Fibroblast of skin of left biceps (primary cell): ENCODE measurements at places on chromosomes 13 and 19.

- no peak for DNase-seq
Observed at GRCh38 chr13:51158880-51159518, 47.9 kb upstream of the C13orf42 start.

- no peak for DNase-seq
Observed at GRCh38 chr13:48748681-48749080, 95.0 kb downstream of the CYSLTR2 start.

DNA sequence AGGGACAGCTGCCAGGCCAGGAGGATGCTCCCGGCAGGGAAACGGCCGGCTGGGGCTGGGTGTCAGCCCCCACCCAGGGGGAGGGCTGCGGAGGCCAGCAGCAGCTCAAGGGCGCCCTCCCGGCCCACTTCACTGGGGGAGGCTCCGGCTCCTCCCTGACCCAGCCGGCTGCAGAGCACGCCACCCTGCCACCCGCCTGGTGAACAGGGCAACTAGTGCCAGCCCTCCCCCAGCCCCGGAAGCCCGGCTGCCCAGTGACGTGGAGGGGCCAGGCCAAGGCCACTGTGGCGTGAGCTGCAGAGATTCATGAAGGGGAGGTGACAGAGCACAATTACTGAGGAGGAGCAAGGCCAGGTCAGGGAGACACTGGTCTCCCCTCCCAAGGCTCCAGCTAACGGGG, 14.7 kb downstream of the REXO1 start:
- no peak for DNase-seq

GRCh38 chr13:113904411-113904810, 40.5 kb upstream of the GAS6 start:
- no peak for DNase-seq

- no peak for DNase-seq
Observed at GRCh38 chr19:27754700-27755099, 1458.3 kb downstream of the UQCRFS1 start.

DNA sequence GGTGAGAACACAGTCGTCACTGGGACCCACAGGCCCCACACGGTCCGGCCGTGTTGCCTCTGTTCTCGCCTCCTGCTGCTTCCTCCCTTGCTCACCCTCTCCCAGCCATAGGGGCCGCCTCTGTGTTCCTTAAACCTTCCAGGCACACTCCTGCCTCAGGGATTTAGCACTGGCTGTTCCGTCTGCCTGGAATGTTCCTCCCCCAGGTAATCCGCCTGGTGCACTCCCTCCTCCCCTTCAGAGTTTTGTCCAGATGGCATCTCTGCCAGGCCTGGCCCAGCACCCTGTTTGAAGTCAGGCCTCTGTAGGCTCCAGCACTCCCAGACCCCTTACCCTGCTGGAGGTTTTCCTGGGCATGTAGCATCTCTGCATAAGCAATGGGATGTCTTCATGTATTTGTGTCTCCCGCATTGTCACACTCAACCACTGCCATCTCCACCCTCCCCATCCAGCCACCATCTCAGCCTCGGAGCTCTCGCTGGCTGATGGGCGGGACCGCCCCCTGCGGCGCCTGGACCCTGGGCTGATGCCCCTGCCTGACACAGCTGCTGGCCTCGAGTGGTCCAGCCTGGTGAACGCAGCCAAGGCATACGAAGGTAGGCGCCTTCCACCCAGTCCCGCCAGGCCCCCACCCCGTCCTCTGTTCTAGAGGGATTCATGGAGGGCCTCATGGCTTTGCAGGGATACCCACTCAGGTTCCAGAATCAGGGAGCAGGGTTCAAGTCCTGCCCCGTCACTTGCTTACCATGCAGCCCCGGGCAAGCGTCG, 25.9 kb downstream of the DPF1 start:
- DNase-seq, result no peak

- DNase-seq, result no peak
Observed at GRCh38 chr13:102399791-102400674, 1.8 kb downstream of the FGF14 start.

DNA sequence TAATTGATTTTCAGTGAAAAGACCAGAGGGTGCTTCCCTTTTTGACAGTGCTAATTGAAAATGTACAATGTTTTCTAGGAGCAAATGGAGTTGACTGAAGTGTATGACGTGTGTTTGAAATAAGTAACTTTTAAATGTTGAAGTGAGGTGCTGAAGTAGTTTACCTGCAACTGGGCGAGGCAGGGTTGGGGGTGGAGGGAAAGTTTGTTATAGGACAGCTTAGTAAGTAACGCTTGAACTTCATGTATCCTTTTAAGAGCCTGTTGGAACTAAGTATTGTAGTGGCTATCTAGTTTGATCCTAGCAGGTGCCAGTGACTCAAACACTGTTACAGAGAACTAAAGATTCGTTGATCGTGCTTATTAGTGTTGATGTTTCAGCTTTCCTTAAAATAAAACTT, 5.9 kb downstream of the SLAIN1 start:
- no peak for DNase-seq

DNA sequence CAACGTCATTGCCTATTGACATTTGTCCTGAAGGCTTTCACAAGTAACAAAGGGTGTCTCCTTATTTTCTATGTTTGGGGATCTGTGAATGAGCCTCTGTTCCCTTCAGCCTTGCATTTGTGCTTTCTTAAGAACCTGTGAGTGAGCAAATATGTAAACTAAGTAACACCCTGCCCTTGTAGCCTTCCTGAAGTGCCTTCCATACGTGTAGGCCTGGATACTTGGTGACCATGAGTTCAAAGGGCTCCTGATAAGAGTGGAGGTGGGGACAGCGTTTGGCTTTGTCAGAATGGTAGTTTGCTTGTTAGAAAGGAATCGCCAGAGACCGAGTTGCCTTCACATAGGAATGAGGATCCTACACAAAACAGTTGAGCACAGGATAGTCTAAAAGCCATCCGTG, 14.5 kb upstream of the CCDC97 start:
- no peak for DNase-seq

GRCh38 chr13:72384879-72385278, 342.6 kb downstream of the MZT1 start:
- peak; percentile 8 for DNase-seq

DNA sequence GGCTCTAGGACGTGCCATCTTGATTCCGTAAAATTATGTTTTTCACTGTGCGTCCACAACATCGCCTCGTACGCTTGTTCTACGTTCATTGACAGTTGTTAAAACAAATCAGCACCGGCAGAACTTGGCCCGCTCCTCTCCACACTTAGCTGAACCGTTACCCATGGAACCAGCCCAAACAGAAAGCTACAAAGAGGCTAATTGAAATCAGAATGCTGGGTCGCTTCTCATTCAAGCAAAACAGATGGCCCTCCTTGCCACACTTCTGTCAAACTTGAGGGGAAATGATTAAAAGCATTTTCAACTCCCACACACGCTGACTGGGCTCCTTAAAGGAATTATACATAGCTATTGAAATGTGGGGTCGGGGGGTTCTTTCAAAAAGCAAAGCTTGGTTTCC, 71.6 kb downstream of the TM9SF2 start:
- DNase-seq, result no peak

DNA sequence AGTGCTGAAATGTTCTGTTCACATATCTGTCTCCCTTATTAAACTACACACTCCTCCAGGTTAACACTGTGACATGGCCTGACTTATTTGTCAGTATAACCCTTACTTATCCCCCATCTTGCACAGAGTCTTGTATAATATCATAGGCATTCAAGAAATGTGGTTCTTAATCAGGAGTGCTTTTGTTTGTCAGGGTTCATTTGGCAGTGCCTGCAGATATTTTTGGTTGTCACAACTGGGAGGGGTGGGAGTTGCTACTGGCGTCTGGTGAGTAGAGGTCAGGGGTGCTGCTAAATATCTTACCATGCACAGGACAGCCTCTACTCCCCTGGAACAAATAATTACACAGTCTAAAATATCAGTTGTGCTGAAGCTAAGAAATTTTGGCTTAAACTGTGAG, 20.4 kb upstream of the OBI1 start:
- DNase-seq, result no peak

DNA sequence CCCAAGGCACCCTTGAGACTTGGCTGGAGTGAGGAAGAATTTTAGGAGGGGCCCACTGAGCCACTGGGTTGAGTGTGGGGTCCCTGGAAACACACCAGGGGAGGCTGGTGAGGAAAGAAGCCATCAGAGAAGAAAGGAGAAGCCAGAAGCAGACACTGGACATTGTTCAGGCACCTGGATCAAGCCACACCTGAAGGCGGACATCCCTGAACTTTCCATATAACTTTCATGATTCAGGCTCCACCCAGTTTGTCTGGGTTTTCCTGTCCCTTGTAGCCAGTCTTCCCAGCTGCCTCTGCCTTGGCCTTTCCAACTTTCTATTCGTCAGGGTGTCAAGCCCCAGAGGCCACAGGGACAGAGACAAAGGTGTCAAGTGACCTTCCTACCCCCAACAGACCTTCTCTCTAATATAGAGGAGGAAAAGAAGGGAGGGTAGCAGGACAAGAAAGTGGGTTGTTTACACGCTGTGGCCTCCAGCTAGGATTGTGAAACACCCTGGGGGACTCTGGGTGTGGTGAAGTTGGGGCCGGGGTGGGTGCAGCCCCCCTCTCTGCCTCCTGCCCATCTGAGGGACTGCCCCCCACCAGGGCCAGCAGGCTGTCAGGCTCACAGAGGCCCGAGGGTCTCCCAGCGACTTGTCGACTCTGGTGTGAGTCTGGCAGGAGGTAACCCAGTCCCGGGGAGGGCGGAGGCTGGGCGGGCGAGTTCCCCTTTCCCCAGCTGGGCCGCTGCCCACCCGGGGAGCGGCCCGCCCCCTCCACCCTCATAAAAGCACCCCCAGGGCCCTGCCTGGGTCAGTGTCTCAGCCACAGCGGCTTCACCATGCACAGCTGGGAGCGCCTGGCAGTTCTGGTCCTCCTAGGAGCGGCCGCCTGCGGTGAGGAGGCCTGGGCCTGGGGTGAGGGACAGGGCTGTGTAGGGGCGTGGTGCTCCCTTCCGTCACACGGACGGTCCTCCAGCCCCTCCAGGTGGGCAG, at the start of gene CFD:
Gene CFD (plus strand): TSS at position 797 of the 976 bp plus-strand sequence. CDS start 26 bp downstream, at position 823.
- DNase-seq, result no peak

GRCh38 chr19:17332677-17333581, 1.7 kb downstream of the ANO8 start:
- no peak for DNase-seq
